Gastroesophageal sphincter (tissue), 4 donors: ENCODE measurements at places on chromosomes 3 and 15. TPM values are rescaled to one million over a fixed set of nuclear protein-coding genes. Genes with fewer than 3 reads are reported as not detected.

GRCh38 chr3:20682573-20682972 is 496.6 kb upstream of the SGO1 start:
- no peak for ATAC-seq

Gene LYSMD4
- total RNA-seq = 10.4 TPM

DNA sequence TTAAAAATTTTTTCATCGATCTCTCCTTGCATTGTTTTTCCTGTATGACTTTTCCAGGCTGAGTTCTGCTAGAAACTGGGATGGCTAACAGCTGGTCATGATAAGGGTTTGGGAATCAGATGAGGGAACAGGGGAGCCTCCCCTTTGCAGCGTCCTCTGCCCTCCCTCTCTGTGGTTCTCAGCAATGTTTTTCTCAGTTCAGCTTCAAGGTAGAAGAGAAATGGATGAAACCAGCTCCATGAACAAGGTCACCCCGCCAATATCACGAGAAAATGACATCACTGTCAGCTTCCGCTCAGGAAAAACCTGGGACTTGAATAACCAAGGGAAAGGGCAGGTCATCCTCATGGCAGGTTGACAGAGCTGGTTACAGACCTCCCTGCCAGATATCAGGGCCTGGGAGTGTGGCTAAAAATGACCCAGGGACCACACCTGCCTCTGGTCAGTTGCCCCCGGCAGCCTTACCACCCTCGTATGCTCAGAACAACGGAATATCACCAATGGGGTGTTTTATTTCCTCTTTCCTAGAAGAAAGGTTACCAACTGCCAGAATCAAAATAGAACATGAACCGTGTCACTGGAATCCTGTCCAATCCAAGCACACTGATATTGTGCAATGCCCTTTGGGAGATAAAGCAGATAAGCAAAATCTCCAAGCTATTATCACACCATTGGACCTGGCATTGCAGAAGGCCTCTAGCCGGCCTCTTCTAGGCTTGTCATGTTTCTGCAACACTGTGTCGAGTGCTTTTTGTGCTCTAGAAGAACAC is 26.1 kb downstream of the LSM3 start:
- ATAC-seq = peak; percentile 86

Gene SLC25A20
- 23.8 TPM for total RNA-seq

Gene NPTN
- 335 TPM for total RNA-seq

- peak; percentile 37 for ATAC-seq
Measured at GRCh38 chr15:79310612-79310984, 314 bp upstream of the TMED3 start.

DNA sequence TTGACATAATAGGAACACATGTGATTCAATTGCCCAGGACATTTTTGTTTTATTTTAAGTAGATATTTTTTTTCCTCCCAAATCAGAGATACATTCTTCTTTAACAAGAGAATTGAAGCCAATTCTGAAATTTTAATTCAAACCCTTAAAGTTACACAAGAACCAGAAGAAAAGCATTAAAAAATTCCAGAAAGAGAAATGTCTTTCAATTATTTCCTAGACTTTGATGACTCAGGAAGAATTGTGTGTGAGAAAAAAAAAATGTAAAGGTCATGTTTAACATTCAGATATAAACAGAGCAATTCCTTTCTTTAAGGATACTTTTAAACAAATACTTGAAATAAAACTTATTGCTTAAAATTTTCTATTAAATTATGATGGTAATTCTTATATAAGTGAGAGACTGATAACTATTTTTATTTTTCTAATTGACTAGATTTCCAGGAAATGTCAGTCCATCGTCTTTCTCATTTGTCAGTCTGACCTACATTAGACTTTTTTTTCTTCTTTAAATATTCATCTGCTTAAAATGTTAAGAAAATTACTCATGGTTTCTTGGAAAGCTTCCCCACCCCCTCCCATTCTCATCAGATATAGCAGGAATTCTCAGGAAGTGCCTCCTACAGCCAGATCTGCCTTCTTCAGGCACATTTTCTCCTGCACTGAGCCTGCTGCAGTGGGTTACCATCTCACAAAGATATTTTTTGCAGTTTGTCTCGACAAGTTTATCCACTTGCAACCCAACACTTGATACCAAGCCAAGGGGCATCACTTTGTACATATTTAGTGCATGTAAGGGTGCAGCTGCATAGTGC is 261.8 kb upstream of the CBLB start:
- ATAC-seq = no peak

GRCh38 chr3:62220616-62221015 is 152.7 kb downstream of the FEZF2 start:
- ATAC-seq = no peak

- no peak for ATAC-seq
Measured at GRCh38 chr3:146241523-146242240, 9.2 kb downstream of the PLSCR4 start.

Gene SLC12A8
- 0.54 TPM for total RNA-seq

GRCh38 chr15:68812069-68812468 is 8.6 kb downstream of the ANP32A start:
- ATAC-seq = no peak

- ATAC-seq = no peak
Measured at GRCh38 chr15:33678602-33679001, 289.7 kb upstream of the CHRM5 start.

- no peak for ATAC-seq
Measured at GRCh38 chr15:41160639-41161315, 44.7 kb upstream of the INO80 start.

- ATAC-seq = no peak
Measured at GRCh38 chr3:74832925-74833324, 218.5 kb upstream of the CNTN3 start.

Gene NEO1
- 40.0 TPM for total RNA-seq

- ATAC-seq = no peak
Measured at GRCh38 chr15:34023907-34024306, 15.1 kb downstream of the AVEN start.

Gene MOBP
- 0.08 TPM for total RNA-seq

GRCh38 chr3:172449466-172450149 is 1.4 kb upstream of the GHSR start:
- ATAC-seq = no peak

GRCh38 chr3:29646043-29646442 is 365.2 kb downstream of the RBMS3 start:
- no peak for ATAC-seq

DNA sequence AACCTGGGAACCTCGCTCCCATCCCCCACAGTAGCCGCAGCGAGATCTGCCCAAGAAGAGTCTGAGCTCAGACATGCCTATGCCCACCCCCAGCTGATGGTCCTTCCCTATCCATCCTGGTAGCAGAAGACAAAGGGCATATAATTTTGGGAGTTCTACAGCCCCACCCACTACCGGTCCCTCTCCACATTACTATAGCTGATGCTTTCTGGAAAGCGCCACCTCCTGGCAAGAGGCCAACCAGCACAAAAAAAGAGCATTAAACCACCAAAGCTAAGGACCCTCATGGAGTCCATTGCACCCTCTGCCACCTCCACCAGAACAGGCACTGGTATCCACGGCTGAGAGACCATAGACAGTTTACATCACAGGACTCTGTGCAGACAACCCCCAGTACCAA is 168.4 kb downstream of the MEGF11 start:
- ATAC-seq = no peak

Gene LAMB2
- 689 TPM for total RNA-seq

Gene TBCCD1
- 12.0 TPM for total RNA-seq

GRCh38 chr3:154214306-154214705 is 93.1 kb downstream of the ARHGEF26 start:
- ATAC-seq = no peak

Gene ANKRD34C
- not detected for total RNA-seq

DNA sequence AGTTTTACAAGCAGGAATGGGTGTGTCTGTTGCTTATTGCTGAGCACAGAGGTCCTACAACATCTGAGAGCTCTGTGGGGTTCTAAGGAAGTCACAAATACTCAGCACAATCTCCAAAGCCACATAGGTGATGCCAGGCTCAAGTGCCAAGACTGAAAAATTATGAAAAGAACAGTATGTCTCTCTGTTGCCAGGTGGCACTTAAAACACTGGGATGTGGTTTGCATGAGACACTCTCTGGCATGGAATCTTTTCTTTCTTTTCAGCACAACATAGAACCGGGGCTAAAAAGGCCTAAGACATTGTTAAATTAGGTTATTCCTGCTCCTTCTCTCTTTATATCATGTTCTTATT is 127.3 kb upstream of the PRICKLE2 start:
- peak; percentile 32 for ATAC-seq

- ATAC-seq = no peak
Measured at GRCh38 chr3:110608566-110608965, 463.1 kb upstream of the NECTIN3 start.

Gene MESD
- total RNA-seq = 22.5 TPM

DNA sequence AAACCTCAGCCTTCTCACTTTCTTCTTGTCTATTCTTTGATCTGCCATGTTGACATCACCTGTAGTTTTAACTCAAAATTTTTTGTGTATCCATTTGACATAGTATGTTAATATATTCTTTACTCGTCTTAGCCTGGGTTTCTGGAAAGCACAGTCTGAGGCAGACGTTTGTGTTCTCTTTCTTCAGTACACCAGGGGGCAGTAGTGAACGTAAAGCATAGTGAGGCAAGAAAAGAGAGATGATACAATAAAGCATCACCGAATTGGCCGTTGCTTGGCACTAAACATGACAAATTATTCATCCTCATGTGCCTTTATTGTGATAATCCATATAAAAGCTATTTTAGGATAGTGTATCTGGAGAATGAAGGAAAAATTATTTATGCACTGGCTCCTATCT is 141.0 kb upstream of the MYRIP start:
- ATAC-seq = no peak

DNA sequence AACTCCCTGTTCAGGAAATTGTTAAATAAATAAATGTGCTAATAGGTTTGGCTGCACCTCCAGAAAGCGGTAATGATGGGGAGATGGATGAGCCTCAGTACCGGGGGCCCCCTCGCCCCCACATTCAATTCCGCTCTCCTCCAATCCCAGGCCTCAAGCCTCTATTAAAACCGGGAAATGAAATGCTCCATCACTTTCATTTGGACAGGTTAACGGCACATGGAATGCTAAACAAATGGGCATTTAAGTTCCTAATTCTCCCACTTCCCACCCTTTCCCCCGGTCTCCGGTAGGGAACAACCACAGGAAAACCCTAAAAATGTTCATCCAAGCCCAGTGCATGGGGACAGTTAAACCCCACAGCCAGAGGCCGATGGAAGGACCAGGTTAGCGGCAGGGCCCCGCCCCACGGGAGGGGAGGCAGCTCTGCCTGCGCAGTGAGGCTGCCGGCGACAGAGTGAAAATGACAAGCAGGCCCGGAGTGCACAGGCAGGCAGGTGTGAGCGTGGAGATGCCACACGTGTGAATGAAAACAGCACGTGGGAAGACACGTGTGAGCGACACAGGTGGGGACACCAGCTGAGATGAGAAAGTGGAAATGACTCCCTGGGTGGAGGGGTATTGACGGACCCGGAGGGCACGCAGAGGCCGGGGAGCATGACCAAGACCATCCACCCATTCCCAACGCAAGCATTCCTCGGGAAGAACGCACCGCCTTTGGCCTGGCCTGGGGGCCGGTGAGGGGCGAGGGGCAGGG is 28.1 kb downstream of the RNU5B-1 start:
- no peak for ATAC-seq

Gene RARB
- 45.8 TPM for total RNA-seq

DNA sequence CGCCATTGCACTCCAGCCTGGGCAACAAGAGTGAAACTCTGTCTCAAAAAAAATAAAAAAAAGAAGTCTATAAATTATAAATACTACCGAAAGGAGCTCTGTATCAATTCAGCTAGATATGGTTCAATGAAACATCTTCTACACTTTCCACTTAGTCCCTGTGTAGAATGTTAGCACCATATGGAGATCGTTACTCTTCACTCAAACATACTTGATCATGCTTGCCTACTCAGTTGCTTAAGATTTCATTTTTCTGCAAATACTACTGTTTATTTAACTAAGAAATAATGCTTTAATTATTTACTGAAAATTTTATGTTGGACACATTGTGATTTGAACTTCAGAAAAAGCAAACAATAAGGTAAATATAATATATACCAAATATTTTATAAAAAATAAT is 17.1 kb upstream of the NANOGP8 start:
- ATAC-seq = no peak

DNA sequence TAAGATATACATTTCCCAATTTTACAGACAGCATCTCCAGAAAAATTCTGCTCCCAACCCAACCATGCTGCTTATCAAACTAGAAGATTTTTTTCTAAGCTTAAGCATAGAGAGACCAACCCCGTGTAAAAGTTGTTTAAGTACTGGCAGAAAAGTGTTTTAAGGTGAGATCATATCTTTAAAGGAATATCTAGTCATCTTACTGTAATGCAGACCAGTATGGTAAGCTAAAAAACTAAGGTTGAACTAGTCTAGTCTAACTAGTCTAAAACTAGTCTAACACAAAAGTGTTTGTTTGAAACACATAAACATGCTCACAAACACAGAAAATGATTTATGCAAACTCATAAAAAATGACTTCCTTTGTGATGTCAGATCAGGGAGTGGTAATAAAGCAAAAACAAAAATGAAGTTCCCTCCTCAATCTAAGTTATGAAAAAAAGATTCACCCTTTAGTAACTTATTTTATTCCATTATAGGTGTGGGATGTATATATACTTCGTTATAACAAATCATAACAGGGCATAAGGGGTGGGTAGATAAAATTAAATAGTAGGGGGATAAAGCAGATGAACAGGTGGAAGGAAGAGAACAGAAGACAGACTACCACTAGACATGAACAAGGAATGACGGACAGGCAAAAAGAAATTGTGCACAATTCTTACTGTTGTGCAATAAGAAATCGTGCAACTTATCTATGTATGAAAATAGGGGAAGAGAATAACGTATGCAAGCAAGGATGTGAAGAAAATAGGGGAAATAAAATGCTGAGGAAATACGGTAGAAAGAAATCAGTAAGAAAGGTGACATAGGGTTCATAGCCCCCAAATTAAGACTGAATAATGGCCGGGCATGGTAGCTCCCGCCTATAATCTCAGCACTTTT is 10.0 kb downstream of the MYO5A start:
- ATAC-seq = peak; percentile 7

DNA sequence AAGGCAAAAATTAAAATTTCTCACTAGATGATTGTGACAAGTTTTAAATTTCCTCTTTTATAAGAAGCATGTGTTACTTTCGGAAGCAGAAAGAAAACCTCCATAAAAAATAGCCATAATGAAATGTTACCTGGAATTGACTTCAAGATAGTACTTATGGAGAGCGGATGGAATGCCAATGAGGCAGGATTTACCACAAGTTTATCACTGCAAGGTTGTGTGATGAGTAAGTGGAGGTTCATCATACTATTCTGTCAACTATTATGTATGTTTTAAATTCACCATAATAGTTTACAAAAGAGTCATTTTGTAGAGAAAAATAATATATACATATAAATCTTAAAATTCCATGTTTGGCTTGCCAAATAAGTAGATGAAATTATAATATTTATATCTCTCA is 230.3 kb downstream of the SCAPER start:
- ATAC-seq = no peak

GRCh38 chr3:71753701-71754609 is at the start of gene GPR27:
Gene GPR27 (plus strand): TSS chr3:71753855. CDS start chr3:71754050, 195 bp downstream.
- peak; percentile 40 for ATAC-seq

DNA sequence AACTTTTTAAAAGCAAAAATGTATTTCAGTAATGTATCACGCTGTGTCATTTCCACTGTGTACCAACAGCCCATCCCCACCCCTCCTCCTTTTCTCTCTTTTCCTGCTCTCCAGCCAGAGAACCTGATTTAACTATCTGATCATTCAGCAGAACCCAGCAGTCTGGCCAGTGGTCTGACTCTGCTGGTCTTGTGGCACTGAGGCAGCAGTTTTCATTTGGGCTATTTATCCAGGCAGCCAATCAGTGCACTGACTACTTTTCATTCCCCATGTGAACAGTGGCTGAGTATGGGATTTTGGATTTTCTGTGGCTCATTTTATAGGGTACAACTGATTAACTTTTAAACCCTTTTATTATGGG is 56.3 kb downstream of the GPR171 start:
- ATAC-seq = no peak
